Smooth muscle cell of the umbilical artery (primary cell): ENCODE measurements at places on chromosomes 7 and 10. TPM values are rescaled to one million over a fixed set of nuclear protein-coding genes. Genes with fewer than 3 reads are reported as not detected.

Gene FAM25A
- total RNA-seq: not detected in 2 replicates

Gene EN2
- under 0.01 TPM in 1 of 2 replicates, not detected in the other for total RNA-seq

Gene ACSL5
- total RNA-seq: 0.30 and 0.46 TPM in 2 replicates

Gene PDK4
- under 0.01 TPM in 1 of 2 replicates, not detected in the other for total RNA-seq

Gene UNCX
- not detected in 2 replicates for total RNA-seq
